ENCODE measurements at places on chromosomes 6 and 20.

- DNase-seq = no peak
These were observed 126.0 kb upstream of the RREB1 start for GRCh38 chr6:6981681-6982322.

GRCh38 chr6:136095986-136096385 is 154.1 kb downstream of the MTFR2 start:
- DNase-seq = no peak

GRCh38 chr6:43781941-43782704 is 12.1 kb downstream of the VEGFA start:
- DNase-seq = no peak

DNA sequence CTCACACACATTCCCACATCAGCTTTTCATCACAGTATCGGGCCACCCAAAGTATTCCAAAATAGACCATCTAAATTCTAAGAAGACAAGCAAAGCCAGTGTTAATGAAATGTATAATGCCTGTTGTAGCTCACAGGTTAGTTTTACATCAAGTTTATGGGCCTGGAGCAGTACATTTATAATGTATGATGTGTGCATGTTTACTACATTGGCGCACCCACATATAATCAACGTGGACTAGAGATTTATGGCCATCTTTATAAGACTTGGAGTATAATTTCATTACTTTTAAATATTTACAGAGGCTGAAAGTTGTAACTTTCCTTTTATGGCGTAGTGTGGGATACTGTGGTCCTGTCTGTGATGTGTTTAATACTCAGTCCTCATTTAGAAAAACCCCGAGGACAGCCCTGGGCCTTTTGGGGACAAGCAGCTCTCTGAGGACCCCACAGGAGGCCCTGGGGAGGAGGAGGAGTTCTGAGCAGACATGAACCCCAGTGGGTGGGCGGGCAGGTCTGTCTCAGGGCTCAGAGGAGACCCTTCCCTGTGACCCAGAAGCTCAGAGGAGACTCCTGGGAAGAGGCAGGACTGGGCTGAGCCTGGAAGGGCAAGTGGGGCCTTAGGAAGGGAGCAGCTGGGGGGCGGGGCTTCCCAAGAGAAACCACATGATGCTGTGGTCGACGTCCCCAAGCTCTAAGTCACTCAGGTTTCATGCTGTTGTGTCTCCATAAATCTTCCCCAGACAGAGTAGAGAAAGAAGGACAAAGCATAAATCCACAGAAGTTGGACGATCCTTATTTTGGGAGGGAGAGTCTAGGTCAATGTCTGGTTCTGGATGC is 232.1 kb downstream of the PREX1 start:
- no peak for DNase-seq

All from CD4-positive, alpha-beta T cell treated with Interleukin-6 for 4 hours (primary cell).